ENCODE measurements at places on chromosomes 12 and 14. TPM values are rescaled to one million over a fixed set of nuclear protein-coding genes. Genes with fewer than 3 reads are reported as not detected.

Gene LMBR1L
- 54.3 TPM for total RNA-seq

Gene TRPV4
- 4.5 TPM for total RNA-seq

Gene TAS2R8
- not detected for total RNA-seq

DNA sequence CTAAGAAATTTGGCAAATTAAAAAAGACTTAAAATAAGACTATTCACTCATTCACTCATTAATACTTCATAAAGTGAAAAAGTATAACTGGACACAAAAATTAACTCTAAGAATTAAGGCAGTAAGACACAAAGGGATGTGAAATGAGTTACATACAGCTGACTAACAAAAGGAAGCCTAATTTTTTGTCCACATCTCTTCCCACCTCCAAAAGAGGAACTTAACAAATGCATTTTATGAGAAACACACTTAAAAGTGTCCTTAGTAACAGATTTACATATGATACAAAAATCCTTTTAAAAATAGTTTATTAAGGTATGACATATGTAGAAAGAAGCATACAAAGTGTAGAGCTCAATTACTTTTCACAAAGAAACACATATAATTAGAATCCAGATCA, 88.9 kb downstream of the NUMB start:
- no peak for DNase-seq

- no peak for DNase-seq
These were observed 4.1 kb downstream of the GPRC5D start for GRCh38 chr12:12947902-12948301.

- no peak for DNase-seq
These were observed 68.3 kb downstream of the DERA start for GRCh38 chr12:15979096-15980092.

DNA sequence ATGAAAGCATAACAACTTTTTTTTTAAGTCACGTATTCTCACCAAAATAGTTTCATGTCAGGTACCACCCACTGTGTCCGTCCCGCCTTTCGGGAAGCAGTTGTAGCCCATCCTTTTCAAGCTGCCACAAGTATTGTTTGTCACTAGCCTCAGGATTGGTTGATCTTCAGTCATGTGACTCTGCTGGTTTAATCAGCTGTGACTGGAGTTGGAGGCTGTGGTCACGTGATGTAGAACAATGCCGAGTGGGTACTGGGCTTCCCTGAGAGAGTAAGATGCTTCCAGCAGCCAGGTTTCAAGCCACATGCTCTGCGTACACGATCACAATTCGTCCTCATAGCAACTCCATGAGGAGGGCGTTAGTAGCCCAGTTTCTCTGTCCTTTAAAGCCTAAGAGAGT, 83.0 kb upstream of the WSCD2 start:
- no peak for DNase-seq
